ENCODE measurements at places on chromosomes 13 and 19.

DNA sequence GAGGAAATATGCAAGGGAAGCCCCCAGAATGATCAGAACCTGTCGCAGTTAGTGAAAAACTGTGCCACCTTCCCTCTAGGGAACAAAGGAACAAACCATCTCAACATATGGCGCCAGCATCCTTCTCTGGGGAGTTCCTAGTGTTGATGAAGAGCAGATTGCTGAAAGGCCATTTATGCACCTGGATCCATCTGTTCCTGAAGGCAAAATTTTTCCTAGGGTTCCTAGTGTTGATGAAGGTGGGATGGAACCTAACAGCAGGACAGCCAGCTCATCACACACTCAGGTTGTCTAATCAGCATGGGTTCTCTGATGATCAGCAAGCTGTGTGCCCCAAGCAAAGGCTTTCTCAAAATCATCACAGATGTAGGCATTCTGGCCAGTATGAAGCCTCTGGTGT is 32.6 kb downstream of the ZNF473 start:
- DNase-seq: no peak

- DNase-seq: peak; percentile 26
These were observed 629 bp upstream of the FGF9 start for GRCh38 chr13:21670006-21670882.

DNA sequence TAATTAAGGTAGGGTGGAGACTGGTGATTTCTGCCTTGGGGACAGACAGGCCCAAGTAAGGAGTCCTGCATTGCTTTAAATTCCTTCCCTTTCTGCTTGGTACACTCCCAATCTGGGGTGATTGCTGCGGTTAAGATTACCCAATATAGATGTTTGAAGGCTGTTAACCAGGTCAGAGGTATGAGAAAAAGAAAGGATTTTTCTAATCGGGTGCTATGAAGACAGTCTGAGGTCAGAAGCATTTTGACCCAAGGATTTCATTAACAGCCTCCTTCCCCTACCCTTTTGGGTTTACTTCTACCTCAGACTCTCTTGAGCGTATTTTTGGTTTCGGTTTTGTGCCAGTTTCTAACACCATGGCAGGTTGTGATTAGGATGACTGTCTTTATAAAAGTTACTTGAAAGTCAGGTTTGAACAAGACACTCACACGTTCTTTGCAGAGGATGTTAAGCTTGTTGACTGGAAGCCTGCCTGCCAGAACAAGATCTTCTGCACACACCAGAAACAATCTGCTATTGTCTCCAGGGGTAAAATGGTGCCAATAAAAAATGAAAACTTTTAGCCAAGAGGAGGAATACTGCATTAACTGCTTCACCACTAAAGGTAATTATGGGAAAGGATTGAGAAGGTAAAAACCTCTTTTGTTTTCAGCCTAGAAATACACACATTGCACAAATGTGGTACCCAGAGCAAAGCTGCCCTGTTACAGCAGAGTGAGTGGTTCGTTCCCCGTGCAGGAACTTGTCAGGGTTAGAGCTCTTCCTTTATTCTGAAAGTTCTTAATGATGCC is 108.8 kb downstream of the NDFIP2 start:
- DNase-seq: no peak

- no peak for DNase-seq
These were observed 8.0 kb downstream of the ZNF671 start for GRCh38 chr19:57719424-57719823.

GRCh38 chr19:41415154-41415571 is 12.0 kb downstream of the B3GNT8 start:
- DNase-seq: no peak

DNA sequence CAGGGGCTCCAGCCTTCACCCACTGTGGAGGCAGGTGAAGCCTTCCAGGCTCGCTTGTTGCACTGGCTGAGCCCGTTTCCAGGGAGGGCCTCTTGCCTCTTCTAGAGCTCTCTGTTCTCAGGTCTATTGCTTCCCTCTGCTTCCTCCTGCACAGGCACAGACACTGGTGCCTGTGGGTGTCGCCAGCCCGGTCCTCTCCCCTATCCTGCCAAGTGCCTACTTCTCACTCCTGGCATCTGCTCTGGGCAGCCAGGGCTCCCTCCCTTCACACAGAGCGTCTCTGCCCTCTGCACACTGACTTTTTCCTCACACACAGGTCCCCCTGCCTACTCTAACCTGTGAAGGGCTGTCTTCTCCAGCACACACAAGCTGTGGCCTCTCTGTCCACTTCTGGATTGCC is 60.3 kb downstream of the SLC7A9 start:
- DNase-seq: no peak

DNA sequence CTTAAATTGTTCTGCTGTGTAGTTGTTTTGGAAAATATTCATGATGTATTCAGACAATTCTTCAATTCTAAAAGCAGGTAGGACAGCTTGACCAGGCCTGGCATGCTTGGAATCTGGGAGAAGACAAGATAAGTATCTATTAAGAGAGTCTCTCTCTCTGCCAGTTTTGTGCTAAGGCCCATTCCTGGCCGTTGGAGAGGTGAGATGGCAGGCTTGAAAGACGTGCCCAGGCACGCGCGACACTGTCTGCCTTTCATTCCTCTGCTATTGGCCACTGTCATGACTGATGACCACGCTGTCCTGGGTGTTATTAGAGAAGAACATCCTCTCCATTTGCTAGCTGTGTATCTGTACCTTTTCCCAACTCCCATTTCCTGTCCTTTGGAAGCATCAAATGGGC is 90.3 kb downstream of the LHFPL6 start:
- DNase-seq: no peak

DNA sequence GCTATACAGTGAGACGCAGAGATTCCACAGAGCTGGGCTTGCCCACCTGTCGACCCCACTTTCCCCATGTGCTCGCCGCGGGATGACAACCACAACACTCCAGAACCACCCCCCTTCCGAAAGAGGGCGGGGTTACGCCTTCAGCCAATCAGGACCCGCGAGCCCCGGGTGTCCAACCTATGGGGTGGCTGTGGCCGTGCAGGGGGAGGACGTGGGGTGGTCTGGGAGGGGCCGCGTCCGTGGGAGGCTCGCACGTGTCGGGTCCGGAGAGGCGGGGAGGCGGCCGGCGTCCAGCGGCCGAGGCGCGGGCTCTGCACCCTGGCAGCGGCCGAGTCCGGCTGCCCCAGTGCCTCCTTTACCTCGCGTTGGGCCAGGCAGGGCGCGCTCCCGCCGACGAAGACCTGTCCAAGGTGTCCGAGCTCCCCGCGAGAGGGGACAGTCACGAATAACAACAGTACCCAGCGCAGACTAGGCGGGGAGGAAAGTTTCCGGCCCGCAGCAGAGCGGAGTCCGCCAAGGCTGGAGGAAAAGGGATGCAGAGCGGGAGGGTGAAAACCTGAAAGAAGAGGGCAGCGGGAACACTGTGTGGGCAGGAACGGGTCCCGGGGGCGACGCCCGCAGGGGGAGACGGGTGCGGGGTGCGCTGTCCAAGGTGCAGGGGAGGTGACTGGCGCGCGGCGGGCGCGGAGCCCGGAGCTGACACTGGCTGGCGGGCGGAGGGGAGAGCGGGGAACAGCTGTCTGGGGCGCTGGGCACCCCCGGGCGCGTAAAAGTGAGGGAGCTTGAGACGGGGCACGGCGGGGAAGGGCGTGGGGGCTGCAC is 911 bp downstream of the ENOX1 start:
- DNase-seq: peak; percentile 49

- no peak for DNase-seq
These were observed 278.7 kb downstream of the KLF5 start for GRCh38 chr13:73337532-73337931.

GRCh38 chr13:73675821-73676220 is 458.4 kb downstream of the KLF12 start:
- no peak for DNase-seq

GRCh38 chr19:375395-376110 is 31.0 kb upstream of the MIER2 start:
- DNase-seq: no peak

DNA sequence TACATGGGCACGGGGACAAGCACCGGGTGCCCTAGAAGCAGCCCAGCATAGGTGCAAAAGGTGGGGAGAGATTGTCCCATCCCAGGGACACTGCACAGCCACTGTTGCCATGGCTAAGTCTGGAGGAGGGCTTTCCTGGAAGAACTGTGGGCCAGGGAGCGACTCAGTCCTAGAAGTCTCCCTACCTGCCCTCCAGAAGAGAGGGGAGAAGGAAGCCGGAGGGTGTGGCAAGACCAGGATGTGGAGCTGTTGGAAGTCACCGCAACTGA is 2.3 kb upstream of the FBN3 start:
- no peak for DNase-seq

DNA sequence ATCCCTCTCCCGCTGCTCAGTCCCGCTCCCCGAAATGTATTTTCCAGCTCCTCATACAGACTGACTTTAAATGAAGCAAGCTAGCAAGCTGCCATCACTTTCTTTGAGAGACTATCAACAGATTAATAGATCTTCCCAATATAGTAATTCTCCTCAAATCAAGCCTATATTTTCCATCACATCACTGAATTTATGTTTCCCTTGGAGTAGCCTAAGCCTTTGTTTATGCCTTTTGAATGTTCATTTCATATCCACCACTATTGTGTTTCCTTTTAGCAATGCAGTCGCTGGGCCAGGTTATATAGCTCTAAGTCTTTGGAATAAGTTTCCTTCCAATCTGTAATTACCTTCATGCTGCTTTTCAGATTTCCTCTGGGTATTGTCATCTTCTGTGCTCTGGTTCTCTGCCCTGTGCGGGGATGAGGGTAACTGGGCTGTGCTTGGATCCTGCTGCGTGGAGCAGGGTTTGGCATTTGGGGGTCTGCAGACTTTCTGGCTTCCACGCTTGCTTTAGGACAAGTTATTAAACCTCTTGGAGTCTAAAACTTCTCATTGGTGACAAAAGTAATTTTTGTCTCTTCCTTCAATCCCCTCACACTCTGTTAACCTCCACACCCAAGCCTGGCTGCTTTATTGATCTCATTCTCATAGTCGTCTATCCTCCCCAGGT is 256.9 kb downstream of the DLEU7 start:
- no peak for DNase-seq

GRCh38 chr13:25244123-25244522 is 43.2 kb downstream of the MTMR6 start:
- DNase-seq: no peak

- no peak for DNase-seq
These were observed 1.1 kb downstream of the ZNF570 start for GRCh38 chr19:37470216-37470615.

- DNase-seq: peak; percentile 93
These were observed at the start of gene EMP3 for GRCh38 chr19:48325265-48325910. TSS of gene EMP3 (plus strand) at chr19:48325552. CDS start at chr19:48326845, 1,293 bp downstream.

- no peak for DNase-seq
These were observed 34.3 kb upstream of the MEDAG start for GRCh38 chr13:30871588-30872275.

- DNase-seq: no peak
These were observed 7.0 kb downstream of the PRODH2 start for GRCh38 chr19:35805526-35806102.

GRCh38 chr19:7265963-7266362 is 28.3 kb downstream of the INSR start:
- no peak for DNase-seq

DNA sequence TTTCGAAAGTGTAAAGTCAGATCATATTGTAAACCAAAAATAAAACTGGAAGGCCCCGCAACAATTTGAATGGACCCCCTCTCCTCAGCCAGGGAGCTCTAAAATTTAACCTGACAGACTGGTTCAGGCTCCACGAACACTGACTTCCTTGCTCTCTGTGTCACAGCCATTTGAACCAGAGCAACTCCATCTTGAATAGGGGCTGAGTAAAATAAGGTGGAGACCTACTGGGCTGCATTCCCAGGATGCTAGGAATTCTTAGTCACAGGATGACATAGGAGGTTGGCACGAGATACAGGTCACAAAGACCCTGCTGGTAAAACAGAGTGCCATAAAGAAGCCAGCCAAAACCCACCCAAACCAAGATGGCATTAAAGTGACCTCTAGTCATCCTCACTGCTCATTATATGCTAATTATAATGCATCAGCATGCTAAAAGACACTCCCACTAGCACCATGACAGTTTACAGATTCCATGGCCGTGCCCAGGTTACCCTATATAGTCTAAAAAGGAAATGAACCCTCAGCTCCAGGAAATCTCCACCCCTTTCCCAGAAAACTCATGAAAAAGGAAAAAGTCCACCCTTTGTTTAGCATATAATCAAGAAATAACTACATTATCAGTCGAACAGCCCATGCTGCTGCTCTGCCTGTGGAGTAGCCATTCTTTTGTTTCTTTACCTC is 43.1 kb downstream of the RFXAP start:
- DNase-seq: no peak

DNA sequence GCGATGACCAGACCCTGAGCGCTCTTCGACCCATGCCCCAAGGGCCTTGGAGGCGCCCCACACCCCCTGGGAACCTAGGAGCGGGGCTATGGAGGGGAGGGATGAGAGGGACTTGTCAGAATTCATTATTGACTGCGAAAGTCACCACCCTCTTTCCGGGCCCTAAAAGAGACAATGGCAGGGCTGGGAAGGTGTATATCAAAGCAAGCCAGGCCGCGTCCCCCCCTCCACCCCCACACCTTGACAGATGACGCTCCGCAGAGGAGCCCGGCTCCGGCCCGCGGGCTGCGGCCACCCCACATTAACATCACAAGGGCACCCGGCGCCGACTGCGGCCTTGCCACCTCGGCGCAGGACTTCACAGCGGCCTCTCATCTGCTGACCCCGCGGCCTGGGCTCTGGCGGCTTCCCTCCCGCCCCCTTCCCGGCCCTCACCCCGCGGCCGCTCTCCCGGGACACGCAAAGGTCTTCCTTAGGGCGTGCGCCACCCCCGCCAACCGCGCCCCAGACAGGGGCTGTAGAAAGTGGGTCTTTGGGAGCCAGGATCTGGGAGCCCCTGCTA is 2.4 kb downstream of the CDX2 start:
- no peak for DNase-seq

GRCh38 chr13:51581148-51581820 is 3.0 kb upstream of the WDFY2 start:
- no peak for DNase-seq

GRCh38 chr19:51421229-51422052 is 4.0 kb upstream of the SIGLEC10 start:
- DNase-seq: no peak

- DNase-seq: peak; percentile 75
These were observed 12.9 kb downstream of the FXYD5 start for GRCh38 chr19:35167251-35168119.

GRCh38 chr13:66886264-66886663 is 343.9 kb downstream of the PCDH9 start:
- DNase-seq: no peak
